Hippocampal formation (tissue), 2 donors: ENCODE measurements at places on chromosomes 11 and 22.
A peak's percentile ranks its signal among the peaks of the same experiment; 100 is the strongest.

GRCh38 chr22:46036558-46037408 is 59.8 kb upstream of the WNT7B start:
- DNase-seq, result peak; percentile 27

DNA sequence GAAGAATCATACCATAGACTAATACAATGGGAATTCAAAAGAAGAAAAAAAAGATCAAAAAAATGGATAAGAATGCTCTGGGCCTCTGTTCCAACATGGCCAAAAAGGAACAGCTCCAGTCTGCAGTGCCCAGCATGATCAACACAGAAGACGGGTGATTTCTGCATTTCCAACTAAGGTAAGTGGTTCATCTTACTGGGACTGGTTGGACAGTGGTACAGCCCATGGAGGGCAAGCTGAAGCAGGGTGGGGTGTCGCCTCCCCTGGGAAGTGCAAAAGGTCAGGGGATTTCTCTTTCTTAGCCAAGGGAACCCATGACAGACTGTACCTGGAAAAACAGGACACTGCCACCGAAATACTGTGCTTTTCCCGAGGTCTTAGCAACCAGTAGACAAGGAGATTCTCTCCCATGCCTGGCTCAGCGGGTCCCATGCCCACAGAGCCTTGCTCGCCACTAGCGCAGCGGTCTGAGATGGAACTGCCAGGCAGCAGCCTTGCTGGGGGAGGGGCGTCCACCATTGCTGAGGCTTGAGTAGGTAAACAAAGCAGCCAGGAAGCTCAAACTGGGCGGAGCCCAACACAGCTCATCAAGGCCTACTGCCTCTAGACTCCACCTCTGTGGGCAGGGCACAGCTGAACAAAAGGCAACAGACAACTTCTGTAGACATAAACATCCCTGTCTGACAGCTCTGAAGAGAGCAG is 428.4 kb downstream of the MN1 start:
- DNase-seq, result no peak

- DNase-seq, result no peak
These were observed 225.1 kb downstream of the MN1 start for GRCh38 chr22:27576413-27576812.

DNA sequence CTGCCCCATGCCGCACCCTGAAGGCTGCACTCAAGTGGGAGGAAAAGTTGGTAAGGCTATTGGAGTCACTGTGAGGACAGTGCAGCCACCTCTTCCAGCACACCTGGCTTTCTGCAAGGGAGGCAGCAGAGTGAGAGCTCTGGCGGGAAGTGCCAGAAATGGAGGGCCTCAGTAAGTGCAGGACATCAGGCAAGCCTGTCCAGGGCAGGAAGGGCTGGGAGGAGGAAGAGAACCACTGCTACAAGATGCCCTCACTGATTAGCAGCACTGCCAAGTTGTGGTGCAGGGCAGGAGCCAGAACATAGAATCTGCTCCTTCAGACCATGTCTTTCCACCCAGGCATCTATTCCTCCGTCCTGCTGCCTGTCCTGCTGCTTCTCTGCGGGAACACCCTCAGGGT is 61.2 kb upstream of the CLTCL1 start:
- no peak for DNase-seq
